ENCODE measurements at places on chromosomes 2 and 18.

GRCh38 chr2:191463790-191464189 lies 214.1 kb upstream of the NABP1 start:
- DNase-seq = no peak

GRCh38 chr2:230172156-230172555 lies 47.6 kb downstream of the SP110 start:
- DNase-seq = no peak

GRCh38 chr2:180405520-180405919 lies 398.4 kb upstream of the CWC22 start:
- DNase-seq = no peak

DNA sequence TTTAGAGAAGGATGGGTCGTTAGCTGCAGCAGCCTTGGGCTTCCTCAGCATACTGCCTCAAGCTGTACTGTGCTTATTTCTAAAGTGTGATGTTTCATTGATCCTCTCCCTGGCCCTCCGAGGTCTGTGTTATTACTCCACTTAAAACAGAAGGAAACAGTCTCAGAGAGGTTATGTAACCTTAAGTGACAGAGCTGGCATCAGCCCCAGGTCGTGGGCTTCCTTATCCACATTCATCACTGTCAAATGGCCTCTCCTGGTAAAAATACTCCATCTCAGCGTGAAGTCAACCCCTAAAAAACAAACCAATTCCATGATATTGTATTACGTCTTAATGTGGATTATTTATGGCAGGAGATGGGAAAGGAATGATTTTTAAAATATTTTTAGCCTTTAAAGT lies 153.3 kb upstream of the NOSTRIN start:
- DNase-seq = no peak

DNA sequence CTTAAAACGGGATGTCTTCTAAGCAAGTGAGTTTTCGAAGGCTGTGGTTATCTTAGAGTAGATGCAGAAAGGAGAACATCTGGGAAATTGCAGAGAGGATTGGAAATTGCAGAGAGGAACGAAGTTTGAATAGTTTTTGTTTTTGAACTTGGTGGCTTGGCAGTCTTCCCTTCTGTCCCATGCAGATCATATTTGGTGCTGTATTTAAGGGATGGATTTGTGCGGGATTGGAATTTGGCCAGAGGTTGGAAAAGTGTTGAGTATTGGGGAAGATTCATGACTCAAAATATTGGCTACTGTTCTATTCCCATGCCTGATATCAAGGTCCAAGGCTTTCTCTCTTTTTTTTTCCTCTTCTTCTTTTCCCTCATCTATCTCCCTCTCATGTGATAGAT lies 18.2 kb downstream of the PTPRM start:
- DNase-seq = no peak

DNA sequence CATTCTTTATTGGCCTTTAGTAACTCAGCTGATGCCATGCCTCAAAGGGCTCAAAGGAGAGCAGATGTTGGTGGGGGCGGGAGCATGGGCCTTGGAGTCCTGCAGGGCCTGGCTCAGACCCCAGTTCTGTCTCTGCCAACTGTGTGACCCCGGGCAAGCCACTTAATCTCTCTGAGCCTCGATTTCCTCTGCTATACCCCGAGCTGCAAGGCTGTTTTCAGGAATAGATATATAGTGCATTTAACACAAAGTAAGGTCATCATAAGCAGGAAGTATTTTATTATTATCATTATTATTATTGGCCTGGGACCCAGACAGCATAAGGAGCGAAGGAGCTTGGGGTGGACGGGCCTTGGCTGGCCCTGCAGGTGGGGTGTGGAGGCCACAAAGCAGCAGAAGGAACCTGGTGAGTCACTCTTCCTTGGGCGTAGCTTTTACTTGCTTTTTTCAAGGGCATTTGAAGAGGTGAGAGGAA lies 162.7 kb downstream of the INHBB start:
- no peak for DNase-seq

- DNase-seq = no peak
Observed at GRCh38 chr2:207812726-207813080, 43.0 kb upstream of the FZD5 start.

All from activated T-helper 9 cell treated with anti-CD3 and anti-CD28 coated beads, Interleukin-2, amount 50 U/mL, for 16 hours (primary cell).